Activated CD4-positive, alpha-beta T cell treated with anti-CD3 and anti-CD28 coated beads for 36 hours (primary cell): ENCODE measurements at places on chromosomes 6 and 20. TPM values are rescaled to one million over a fixed set of nuclear protein-coding genes. Genes with fewer than 3 reads are reported as not detected.

FAM50B gene
- total RNA-seq: 10.2 TPM

FAM83B gene
- total RNA-seq: not detected

WFDC8 gene
- total RNA-seq: not detected

TCP11 gene
- total RNA-seq: not detected

COL21A1 gene
- total RNA-seq: not detected

MTCH1 gene
- 72.9 TPM for total RNA-seq

GNAS-AS1 gene
- total RNA-seq: 1.1 TPM

GSTA4 gene
- total RNA-seq: 28.9 TPM

GRCh38 chr6:168746643-168747042 lies 305.7 kb downstream of the SMOC2 start:
- no peak for DNase-seq

DNA sequence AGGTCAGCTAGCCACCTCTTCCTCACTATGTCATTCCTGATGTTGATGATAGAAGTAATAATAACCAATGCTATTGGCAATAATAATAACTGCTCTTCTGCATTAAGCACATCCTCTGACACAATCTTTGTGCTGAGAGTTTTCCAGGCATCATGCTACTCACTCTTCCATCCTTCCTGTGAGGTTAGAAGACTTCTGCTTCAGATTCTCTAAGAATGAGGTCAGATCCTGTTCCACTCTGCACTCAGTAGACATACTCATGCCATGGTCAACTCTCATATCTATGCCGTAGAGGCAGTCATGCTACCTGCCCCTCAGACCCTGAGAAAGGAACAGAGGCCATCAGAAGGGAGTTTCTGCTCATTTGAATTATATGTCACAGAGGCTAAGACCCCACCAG lies 98.1 kb upstream of the TOP1 start:
- no peak for DNase-seq

DNA sequence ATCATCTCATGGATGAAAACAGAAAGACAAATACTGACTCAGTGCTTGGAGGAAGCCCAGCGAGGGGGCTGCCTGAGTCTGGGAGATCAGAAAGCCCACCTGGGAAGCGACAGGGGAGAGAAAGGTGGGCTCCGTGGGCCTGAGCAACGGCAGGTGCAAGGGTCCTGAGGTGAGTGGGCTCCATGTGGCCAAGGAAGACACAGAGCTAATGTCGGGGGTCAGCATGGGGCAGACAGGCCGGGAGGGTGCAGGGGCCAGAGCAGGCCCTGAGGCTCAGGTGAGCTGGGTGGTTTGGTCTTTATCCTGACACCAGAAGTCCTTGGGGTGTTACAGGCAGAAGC lies 18.8 kb downstream of the APCDD1L start:
- no peak for DNase-seq

DNA sequence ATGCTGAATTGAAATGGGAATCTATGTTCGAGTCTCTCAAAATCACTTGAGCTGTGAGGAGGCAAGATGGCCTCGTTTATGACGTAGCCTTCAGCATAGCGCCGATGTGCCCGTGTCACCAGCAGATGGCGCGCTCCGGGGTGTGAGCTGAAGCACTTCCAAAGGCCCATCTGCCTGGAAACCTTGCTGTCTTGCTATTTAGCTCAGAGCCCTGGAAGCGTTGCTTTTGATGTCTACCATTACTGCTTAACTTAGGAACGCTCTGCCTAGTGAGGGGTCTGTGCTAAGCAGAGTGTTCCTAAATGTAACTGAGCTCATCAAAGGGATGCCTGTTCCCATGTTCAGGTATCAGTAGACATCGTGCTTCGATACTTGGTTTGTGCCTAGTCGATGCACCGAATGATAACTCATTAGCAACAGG lies 67.7 kb downstream of the SYCP2L start:
- DNase-seq: peak; percentile 90

DNA sequence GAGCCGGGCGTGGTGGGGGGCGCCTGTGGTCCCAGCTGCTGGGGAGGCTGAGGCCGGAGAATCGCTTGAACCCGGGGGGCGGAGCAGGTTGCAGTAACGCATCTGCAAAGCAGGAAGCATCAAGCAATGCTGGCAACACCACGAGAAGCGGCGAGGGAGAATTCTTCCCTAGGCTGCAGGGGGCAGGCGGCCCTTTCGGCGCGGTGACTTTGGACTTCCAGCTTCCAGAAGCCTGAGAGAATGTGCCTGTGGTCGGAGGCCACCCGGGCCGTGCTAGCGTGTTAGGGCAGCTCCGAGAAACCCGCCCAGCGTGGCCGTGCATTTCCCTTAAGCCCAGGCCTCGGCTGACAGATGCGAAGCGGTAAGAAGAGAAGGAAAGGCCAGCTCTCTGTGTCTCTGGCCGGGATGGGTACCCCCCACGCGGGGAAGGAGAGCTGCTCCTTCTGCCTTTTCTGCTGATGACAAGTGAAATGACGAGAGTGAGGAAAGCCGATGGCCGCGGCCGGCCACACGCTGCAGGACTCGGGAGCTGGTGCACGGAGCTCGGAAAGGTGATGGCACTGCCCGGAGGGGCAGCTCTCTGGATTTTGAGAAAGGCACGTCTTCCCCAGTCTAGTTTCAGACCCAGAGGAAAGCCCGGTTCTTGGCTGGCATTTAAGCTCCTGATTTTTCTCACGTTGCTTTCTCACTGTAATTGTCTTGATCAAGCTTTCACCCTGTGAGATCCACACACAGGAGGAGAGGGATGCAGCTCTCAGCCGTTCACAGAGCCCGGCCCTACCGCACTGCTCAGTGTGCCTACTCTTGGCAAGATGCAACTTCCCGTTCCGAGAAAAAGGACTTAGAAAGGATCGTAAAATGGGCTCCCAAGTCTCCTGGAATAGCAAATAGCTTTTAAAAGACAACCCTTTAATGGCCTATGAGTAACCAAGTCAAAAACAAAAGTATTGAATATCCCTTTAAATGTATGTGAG lies 68.3 kb upstream of the EXOC2 start:
- DNase-seq: no peak

DNA sequence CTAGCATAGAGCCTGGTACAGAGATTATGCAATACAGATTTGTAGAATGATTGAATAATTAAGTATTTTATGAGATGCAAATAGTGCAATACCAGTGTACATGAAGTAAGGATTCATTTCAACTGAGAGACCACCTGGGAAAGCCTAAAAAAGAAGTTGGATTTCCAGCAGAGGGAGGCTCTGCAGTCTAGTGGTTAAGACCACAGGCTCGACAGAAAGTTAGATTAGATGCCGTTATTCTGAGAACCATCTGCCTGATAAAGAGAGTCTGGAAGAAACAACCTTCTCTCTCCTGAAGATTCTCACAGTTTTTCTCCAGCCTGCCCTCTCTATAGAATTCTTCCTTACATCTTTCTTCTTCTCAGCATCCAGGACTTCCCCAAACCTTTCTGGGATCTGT lies 13.6 kb upstream of the TNFRSF21 start:
- no peak for DNase-seq

- no peak for DNase-seq
Measured at GRCh38 chr6:12459945-12460661, 169.9 kb downstream of the EDN1 start.

DNA sequence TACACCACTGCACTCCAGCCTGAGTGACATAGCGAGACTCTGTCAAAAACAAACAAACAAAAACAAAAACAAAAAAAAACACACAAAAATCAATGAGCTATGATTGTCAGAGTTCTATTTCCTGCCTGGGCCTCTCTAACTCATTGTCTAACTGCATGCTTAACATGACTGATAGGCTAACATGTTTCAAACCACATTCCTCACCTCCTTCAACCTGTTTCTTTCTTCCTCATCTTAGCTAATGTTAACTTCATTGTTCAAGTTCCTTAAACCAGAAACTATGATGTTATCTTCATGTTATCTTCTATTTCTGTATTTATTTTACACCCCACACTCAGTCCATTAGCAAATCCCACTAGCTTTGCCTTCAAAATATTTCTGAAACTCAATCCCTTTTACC lies 41.5 kb downstream of the BEND6 start:
- DNase-seq: no peak

GRCh38 chr6:37868447-37868825 lies 48.9 kb downstream of the ZFAND3 start:
- peak; percentile 32 for DNase-seq

- no peak for DNase-seq
Measured at GRCh38 chr6:74248966-74249365, 553.0 kb downstream of the CD109 start.

DNA sequence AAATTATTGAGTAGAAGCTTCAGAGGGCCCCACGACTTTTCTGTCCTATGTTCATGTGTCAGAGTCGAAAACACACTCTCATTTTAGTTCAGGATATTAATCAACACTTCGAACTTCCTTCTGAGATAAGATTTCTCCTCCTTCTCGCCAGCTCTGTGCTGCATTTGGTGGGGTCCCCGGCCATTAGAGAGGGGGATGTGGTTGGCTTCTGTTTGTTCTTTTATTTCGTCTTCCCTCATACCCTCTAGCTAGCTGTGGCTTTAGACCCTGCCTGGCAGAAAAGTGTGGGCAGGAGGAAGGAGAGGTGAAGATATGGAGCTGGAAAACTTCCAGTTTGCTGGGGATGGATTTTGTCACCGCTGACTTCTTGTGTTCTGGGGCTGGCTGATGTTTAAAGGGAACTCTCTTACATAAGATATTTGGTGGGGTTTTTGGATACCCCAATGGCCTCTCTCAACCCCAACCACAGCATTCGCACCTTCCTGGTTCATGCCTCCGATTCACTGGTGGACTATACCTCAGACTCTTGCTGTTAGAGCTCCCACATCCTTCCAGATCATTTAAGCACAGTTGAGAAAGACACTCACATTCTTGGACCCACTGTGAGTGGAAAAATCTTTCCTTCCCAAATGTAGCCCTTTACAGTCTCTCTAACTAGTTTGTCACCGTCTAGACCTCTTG lies 30.7 kb upstream of the TMX4 start:
- no peak for DNase-seq

- no peak for DNase-seq
Measured at GRCh38 chr6:53796791-53797190, 2.0 kb downstream of the LRRC1 start.

- no peak for DNase-seq
Measured at GRCh38 chr20:13141546-13141945, 79.5 kb upstream of the ISM1 start.

DNA sequence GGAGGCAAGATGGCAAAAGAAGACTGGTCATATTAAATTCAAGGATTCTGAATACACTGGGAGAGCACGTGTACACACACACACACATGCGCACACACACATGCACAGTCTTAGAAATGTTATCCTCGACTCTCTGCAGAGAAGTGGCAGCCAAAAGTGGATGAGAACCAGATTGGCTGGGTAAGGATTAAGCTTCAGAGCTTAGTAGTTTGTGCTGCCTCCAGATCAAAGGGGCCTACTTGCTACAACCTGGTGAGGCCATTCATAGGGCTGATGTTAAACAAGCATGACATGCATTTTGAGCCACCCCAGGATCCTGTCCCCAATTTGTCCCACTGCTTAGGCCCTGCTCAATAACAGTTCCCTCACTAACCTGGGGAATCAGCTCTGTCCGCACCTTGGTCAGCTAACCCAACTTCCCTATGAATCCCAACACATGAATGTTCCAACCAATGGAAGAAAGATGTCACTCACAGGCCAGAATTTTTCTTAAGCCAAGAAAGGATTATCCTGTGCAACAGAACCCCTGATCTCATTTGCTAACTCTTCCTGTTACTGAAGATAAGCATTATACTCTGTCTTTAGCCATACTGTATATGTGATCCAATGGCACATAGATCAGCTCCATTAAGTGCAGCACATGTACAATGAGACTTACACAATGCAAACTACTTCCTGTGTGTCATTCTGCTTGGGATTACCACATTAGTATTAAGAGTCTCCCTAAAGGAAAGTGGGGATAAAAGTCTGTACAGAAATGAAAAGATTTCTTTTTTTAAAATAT lies 31.0 kb downstream of the TOMM6 start:
- DNase-seq: no peak

GRCh38 chr6:108159981-108160380 lies 5.8 kb upstream of the NR2E1 start:
- DNase-seq: no peak

DNA sequence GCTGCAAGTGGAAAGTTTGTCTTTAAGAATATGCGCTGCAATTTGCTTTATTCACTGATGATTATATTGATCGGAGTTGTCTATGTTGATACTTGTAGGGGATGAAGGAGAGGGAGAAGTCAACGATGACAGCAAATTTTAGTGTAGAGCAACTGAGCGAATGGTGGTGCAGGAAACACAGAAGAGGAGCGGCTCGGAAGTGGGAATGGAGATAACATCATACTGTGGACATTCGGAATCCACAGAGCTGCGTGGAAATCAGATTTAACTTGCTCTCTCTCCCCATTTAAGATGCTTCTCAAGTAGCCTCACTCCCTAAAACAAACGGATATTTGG lies 722 bp upstream of the TMEM14B start:
- DNase-seq: no peak

- no peak for DNase-seq
Measured at GRCh38 chr6:13422681-13423221, 64.6 kb downstream of the GFOD1 start.

DNA sequence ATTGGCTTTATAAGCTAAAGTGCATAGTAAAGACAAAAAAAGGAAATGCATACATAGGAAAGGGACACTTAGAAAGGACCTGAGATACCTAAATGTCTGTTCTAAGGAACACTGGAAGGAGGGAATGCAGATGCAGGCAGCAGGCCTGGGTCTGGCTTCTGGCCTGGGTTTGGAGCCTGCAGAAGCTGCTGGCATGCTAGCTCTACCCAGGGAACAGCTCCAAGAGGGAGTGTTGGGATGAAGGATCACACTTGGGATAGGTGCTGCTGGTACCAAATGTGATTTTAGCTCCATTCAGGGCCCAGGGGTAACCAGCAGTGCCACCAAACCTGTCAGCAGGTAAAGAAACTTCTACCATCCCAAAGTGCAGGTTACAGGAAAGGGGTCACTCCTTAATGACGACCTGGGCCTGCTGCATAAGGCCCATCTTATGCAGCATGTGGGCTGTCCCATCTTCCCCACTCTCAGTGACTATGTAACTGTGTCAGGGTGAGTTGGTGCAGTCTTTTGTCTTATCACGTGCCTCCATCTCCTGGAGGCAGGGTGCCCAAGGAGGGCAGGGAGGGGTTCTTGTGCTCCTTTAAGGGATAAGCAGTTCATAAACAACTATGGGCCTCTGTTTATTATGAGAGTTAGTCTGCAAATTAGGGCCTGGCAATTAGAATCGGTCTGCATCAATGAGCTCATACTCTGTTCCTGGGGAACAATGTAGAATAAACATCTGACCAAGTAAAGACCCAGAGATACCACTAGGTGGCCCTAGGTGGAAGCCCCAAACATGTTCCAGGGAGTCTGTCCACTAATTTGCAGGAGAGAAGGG lies 26.9 kb downstream of the DDX27 start:
- DNase-seq: peak; percentile 37

GRCh38 chr6:55917751-55918415 lies 42.5 kb upstream of the BMP5 start:
- no peak for DNase-seq

- no peak for DNase-seq
Measured at GRCh38 chr20:58921564-58921963, 59.5 kb upstream of the NELFCD start.

- DNase-seq: no peak
Measured at GRCh38 chr6:31927242-31927862, at the start of gene C2. C2 (plus strand) TSS chr6:31927717; CDS start chr6:31927753, 36 bp downstream.
